ENCODE measurements at places on chromosomes 7 and 10.

DNA sequence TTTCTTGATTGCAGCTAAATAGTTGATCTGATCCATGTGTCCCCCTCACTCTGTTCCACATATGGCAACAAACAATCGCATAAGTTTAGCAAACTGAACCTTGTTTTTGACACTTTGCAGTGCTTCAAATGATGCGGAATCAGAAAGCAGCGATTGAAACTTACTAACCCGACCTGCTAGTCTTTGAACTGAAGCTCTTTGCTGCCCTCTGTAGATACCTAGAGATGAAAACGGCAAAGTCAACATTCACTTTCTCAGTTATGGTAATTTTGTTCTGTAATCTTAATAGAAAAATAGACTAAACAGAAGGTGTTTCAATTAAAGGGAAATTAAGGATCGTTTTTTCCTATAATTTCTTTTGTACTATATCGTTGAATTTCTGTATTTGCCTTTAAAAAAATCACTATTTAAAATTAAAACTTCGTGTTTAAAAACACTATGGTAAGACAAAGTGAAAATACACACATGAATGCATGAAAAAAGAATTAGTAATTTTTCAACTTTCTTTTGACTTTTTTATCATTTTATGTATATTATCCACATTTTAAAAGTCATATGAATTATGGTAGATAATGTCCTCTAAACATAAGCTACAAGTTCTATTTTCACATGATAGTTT, 276.5 kb downstream of the MAGI2 start:
- peak; percentile 59 for DNase-seq

- DNase-seq: no peak
These were observed 4.6 kb upstream of the LBX1 start for GRCh38 chr10:101233863-101234262.

- DNase-seq: no peak
These were observed 98.0 kb downstream of the ZMIZ1 start for GRCh38 chr10:79166741-79167140.

DNA sequence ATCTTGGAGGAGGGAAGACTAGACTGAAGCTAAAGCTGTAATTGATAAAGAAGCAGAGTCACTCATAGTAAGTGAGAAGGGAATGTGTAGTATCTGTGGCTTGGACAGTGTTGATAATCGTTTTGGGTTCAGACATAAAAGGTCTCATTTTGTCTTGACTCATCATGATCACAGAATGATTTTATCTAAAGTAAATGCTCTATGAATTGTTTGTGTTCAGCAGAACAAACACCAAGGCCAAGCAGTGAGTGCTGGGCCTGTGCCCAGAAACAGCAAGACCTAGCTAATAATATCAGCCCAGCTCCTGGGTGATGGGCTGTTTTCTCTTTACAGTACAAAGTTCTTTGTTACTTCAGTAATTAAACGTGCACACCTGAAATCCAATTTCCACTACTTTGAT, 26.7 kb upstream of the CD36 start:
- DNase-seq: no peak

DNA sequence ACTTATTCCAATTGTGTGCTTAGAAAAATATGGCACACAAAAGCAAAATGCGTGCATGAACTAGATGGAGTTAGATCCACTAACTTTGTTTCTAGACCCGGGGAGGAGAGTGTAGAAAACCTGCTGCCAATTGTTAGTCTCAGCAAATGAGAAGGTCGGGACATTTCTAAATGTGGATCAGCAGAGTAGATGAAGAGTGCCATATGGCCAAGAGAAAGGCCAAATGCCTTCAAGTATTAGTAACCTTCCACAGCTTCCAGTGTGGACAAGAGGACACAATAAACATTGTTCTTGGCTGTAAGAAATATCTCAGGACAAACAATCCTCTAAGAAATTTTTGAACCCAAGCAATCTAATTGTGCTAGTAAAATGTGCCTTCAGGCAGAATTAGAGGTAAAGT, 690.3 kb downstream of the REEP3 start:
- no peak for DNase-seq

DNA sequence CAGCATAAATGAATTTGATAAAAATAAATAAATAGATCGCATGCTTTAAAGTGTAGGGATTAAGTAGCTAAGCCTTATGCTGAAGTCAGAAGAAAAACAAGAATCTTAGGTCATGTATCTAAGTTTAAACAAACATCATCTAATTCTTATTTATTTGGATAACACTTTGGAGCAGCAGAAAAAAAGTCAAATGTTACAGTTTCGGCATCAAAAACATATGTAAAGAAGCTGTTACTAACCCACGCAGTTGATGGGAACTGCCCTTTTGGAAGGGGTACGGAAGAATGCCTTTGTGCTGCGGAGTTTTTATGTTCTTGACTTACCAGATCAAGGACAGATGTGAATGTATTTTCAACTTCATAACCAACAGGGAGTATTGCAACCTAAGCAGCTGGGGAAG, 37.3 kb upstream of the HABP2 start:
- DNase-seq: no peak

DNA sequence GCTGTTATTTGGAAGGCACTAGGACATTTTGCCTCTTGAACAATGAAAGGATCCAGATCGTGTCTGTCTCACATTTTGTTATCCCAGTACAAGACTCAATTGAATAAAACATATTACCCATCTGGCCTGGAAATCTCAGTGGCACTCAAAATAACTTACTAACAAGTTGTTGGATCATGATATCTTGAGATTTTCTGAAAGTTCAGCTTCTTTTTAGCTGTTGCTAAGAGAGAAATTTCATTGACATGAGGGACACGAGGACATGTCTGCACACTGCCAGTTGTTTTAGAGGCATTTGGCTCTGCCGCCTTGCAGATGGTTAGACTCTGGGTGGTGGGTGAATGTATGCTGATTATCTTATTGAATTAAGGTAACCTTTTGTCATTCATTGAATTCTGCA, 41.0 kb downstream of the KAT6B start:
- no peak for DNase-seq

DNA sequence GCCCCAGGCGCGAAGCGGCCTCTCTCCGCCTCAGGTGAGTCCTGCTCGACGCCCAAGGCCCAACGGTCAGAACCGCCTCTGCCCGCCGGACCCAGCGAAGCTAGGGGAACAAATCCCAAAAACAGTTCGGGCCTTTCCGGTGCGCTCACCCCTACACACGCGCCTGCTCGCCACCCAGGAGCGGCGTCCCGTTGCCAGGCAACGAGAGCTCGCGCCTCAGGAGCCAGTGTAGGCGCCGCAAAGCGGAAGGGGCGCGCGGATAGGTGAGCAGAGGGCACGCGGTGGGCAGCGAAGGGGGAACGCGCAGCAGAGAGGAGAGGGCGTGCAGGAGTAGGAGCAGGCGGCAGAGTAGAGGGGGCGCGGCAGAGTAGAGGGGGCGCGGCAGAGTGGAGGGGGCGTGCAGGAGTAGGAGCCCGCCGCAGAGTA, at the start of the genes DYDC1 and DYDC2:
Gene DYDC1 (minus strand): TSS at position 193 of the 426 bp plus-strand sequence. CDS start 4,154 bp downstream, outside the sequence.
Gene DYDC2 (plus strand): TSS at position 219 of the 426 bp plus-strand sequence. CDS start 5,663 bp downstream, outside the sequence.
- DNase-seq: peak; percentile 31

GRCh38 chr10:127442220-127442525, 106.9 kb upstream of the NPS start:
- no peak for DNase-seq

DNA sequence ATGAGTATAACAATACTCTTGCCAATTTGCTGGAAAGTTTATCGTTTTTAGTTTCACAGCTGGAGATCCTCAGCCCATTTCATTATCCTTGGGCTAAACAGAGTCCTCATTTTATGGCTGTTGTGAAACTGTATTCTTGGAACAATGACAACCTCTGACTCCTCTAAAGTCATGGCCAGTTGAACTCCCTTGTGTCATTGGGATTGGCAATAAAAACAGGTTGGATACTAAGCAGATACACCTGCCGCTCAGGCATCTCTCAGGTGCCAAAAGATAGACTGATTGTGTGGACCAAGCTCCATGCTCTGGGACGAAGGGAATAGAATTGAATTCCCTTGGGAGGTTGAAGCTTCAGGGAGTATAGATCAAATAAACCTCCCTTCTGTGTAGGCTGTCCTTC, 182.2 kb downstream of the WDR11 start:
- DNase-seq: no peak

DNA sequence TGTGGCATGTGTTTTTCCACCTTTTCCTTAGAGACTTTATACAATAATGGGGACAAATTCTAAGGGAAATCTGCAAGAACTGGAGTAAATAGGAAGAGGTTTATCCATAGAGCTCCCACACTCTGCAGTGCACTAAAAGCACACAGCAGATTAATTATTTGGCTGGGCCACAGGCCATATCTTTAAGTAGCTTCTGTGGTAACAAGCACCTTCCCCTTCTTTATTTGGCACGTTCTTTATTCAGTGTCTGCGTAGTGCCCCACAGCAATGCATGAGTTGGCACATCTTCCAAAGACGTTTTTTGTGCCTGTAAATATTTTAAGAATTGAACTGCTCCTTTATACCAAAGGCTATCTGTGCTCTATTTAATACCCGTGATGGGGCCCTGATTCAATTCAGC, 104.9 kb upstream of the MBL2 start:
- peak; percentile 77 for DNase-seq

DNA sequence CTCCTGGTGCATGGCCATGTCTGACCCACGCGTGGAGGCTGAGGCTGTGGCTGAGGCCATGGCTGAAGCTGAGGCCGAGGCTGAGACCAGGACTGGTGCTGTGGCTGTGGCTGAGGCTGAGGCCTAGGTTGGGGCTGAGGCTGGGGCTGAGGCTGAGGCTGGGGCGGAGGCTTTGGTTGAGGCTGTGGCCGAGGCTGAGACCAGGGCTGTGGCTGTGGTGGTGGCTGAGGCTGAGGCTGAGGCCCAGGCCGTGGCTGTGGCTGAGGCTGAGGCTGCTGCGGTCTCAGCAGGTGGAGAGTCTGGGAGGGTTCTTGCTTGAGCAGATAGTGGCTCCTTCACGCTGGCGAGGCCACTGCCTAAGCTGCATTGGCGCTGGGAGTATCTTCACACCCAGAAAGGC, 76.4 kb downstream of the WDR37 start:
- DNase-seq: no peak

GRCh38 chr7:87047-87446, 105.3 kb upstream of the FAM20C start:
- DNase-seq: no peak

DNA sequence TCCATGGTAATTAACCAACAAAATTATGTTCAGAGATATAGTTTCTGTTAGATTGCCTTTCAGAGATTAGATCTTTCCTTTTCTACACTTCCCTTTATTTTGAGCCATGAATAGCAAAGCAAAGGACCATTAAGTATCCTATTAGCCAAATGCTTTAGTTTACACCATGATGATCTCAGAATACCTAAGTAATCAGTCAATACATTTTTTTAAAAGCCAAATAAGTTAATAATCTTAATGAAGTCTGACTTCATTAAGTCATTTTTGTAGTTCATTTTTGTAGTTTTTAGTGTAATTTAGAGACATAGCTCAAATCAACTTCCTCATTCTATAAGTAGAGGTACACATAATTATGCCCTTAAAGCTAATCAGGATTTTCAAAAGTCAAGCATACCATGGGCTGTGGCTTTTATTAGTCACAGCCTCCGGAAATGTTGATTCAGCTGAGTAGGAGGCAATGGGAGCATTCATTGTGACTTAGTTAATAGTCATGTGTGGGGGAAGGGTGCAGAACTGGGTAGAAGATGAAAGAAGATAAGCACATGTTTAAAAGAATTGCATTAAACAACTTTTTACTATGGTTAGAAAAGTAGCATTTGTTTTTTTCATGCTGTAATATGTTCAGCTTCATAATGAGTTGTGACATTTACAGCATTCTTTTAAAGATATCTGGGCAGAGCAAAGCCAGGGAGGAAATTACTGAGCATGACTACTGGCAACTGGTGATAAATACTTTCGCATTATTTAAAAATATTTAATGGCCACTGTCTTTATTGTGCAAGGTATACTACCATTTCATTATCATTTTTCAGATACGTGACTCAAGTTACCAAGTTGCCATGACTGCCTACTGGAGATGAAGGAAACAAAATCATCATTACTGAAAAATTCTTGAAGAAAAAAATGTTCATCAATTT, 57.3 kb upstream of the CCDC71L start:
- peak; percentile 99 for DNase-seq

GRCh38 chr7:42143711-42144600, 93.1 kb downstream of the GLI3 start:
- DNase-seq: no peak

DNA sequence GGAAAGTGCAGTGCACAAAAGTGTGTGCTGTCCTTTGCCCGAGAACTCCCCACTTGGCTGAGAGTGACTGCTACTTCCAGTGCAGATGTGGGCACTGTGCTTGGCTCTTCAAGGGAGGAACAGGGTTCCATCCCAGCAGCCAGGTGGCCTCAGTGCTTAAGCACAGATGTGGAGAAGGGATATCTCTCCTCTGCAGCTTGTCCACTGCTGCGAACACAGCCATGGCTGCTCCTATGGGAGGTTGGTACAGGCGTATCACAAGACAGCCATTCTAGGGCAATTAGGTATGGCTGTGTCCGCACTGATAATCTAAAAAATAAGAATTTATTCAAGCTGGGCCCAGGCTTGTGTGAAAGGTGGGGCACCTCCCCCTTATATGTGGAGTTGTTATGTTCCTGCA, 66.6 kb downstream of the GLCCI1 start:
- no peak for DNase-seq

DNA sequence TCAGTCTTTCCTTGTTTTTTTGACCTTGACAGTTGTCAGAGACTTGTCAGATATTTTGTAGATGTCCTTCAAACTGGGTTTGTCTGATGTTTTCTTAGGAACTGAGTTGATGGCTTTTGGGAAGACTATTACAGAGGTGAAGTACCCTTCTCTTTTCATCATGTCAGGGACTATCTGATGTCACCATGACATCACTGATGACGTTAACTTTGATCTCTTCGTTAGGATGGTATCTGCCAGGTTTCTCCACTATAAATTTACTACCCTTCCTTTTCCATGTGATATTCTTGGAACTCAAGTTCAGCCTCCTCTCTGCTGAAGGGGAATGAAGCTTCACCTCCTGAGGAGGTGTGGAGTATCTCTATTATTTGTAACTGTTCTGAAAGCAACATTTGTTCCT, 78.5 kb downstream of the SUGCT start:
- DNase-seq: no peak

DNA sequence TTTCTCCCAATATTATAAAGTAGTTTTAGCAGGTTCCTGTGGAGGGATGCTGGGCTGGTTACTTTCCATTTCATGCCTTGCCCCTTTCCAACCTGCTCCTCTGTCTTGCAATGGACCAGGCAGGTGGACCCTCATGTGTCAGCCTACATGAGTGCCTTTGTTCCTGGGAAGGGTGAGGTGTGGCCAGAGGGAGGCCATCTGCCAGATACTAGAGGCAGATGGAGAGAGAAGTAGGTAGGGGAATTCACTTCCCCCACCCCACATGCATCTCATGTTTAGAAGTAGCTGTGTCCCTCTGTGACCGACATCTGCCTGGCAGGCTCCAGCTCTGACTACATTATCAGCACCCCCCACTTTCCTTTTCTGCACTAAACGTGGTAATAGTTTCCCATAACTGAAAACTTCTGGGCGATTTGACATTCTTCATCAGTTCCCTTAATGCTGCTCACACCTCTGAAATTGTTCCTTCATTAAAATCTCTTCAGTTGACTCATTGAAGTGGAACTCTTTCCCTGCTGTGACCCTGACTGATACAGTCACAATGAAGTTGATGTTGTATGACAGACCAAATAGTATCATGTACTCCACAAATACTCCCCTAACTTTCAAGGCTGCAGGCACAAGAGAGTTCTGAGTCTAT, 396.3 kb upstream of the FZD8 start:
- DNase-seq: no peak

- no peak for DNase-seq
These were observed 13.7 kb upstream of the CLDN4 start for GRCh38 chr7:73817121-73817520.

All from common myeloid progenitor, CD34-positive (primary cell).